ENCODE measurements at places on chromosomes 5 and 9.

- no peak for DNase-seq
Measured at GRCh38 chr5:68444048-68444447, 228.5 kb downstream of the PIK3R1 start.

DNA sequence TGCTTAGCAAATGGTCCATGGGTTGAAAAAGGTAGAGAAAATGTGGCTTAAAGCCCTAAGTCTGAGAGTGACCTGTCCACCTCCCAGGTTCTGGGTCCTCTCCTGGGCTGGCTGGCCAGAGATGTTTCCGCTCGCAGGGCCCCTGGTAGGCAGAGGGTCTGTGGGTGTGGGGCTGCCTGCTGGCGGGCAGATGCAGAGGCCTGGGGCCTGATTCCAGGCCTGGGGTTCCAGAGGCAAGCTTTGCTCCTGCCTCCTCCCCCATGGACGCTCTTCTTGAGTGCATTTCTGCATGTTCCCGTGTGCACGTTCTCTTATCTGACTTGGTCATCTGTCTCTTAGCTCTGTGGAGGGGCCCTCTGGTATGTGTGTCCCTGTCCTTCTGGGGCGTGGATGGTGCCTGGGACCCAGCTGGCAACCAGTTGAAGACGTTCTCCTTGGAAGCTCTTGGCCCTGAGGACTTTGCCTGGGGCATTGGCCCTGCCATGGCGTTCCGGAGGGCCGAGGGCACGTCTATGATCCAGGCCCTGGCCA is 3.8 kb downstream of the MIGA2 start:
- no peak for DNase-seq

GRCh38 chr5:88677376-88677895 is 205.5 kb downstream of the MEF2C start:
- DNase-seq: no peak

- DNase-seq: no peak
Measured at GRCh38 chr9:121700832-121701419, 49.5 kb downstream of the DAB2IP start.
